ENCODE measurements at places on chromosomes 4 and X.

- no peak for DNase-seq
These were observed 74.6 kb upstream of the NALF2 start for GRCh38 chrX:69429339-69430015.

GRCh38 chrX:13803116-13803515 lies 13.8 kb downstream of the GPM6B start:
- no peak for DNase-seq

GRCh38 chr4:161403781-161404180 lies 760.0 kb downstream of the FSTL5 start:
- DNase-seq = no peak

DNA sequence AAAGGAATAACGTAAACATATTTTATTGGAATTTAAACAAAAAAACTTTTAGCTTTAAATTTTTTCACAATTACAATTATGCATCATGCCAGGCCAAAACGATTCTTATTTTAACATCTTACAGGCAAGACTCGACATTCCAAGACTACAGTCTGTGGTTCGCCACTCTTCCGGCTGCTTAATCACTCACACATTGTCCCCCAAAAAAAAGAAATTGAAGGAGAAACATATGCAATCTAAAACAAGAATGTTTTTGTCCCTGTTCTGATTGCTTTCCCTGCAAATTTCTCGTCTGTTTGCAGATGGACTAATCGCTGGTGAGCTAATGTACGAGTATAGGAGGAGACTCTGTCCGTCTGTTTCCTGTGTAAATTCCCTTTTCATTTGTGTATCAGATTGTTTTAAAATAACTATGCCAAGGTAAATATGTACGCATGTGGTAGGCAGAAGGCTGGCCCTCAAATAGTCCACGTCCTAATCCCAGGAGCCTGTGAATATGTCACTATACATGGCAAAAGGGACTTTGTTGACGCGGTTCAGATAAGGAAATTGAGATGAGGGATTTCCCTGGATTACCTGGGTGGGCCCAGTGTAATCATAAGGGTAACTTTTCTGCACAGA lies 37.7 kb upstream of the MTNR1A start:
- no peak for DNase-seq

- DNase-seq = no peak
These were observed 54.6 kb downstream of the FNIP2 start for GRCh38 chr4:158823461-158823873.

DNA sequence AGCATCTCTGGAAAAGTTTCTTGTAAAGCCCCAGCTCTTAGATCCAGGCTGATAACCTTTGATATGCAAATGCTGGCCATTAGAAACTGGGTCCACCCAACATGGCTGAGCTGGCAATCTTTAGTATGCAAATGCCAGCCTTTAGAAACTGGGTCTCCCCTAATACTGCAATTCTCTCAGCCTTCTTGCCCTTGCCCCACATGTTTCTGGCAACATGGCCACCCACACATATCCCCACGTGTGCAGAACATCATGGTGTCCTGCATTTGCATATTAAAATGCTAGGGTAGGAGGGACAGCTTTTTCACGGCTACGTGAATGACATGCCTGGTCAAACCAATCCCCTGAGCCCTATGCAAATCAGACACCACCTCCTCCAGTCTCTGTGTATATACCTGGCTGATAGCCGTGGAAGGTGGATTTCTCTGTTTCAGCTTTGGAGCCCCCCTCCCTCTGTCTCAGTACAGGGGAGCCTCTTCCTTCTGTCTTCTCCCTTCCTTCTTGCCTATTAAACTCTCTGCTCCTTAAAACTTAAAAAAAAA lies 344.0 kb upstream of the NWD2 start:
- no peak for DNase-seq

DNA sequence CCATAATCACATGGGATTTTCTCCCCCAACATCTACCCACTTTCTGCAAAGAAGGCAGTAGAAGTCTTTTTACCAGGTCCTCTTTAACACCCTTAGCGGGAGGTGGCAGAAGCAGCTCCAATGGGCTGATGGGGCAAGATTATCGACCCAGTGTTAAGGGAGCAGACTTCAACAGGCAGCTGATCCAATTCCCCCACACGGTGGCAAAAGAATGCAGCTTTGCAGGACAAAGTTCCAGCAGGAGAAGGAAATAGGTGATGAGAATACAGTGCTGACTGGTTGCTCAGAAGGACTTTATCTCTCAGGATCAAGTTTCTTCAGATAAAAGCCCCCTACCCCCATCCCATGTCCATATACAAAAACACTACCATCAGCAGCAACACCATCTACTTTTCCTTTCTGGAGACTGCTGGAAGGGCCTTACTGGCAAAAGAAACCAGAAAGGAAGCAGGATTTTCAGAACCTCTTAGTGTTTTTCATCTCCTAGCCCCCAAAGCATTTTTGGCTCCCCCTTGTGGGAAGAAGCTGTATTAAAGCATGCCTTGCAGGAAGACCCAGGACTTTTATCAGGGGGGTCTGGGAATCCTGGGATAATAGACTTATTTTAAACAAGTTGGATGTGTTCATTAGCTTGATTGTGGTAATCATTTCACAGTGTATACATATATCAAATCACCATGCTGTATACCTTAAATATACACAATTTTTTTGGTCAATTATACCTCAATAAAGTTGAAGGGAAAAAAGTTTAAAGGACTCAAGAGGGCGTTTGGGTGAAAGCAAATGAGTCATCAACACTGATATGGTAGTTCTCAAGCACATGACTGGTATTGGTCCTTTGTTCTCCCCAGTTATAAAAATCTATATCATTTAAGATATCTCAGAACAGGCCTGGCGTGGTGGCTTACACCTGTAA lies 146.4 kb downstream of the GPC3 start:
- no peak for DNase-seq

- no peak for DNase-seq
These were observed 21.2 kb downstream of the HERC3 start for GRCh38 chr4:88613417-88613875.

DNA sequence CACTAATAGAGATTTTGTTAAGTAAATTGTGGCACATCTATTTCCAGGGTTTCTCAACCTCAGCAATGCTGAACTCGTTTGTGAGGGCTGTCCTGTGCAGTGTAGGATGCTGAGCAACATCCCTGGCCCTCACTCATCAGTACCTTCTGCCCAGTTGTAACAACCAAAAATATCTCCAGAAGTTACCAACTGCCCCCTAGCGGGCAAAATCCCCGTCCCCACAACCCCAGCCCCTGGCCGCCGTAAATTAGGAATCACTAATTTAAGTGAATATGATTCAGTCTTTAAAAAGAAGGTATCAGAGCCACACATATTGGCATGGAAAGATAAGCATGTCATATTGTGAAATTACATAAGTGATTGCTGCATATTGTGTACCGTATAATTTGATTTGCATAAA lies 123.4 kb downstream of the ASB9 start:
- peak; percentile 22 for DNase-seq

- DNase-seq = no peak
These were observed 261.8 kb downstream of the CAMK2D start for GRCh38 chr4:113499696-113500095.

GRCh38 chr4:57971261-57971660 lies 861.1 kb upstream of the IGFBP7 start:
- no peak for DNase-seq

GRCh38 chr4:82713856-82714255 lies 84.7 kb downstream of the SCD5 start:
- no peak for DNase-seq

DNA sequence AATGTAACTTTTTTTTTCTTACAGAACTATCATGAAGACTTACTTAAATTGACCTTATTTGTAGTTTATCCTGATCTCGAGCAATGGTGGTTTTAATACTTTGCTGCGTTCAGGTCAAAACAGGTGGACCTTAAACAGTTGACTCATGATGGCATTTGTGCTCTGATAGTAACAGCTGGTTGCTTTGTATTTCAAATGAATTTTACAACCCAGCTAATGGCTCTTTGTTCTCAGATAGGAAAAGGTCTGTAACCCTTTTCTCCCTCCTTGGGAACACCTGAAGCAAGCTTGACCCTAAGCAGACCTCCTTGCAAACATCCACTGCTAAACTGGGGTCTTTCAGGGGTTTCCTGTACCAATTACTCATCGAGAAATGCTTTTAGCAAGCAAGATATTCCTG lies 79.2 kb downstream of the F11 start:
- DNase-seq = no peak

- no peak for DNase-seq
These were observed 787.9 kb upstream of the GALNTL6 start for GRCh38 chr4:171025343-171025742.

GRCh38 chrX:139844884-139845283 lies 88.0 kb downstream of the ATP11C start:
- DNase-seq = peak; percentile 18

DNA sequence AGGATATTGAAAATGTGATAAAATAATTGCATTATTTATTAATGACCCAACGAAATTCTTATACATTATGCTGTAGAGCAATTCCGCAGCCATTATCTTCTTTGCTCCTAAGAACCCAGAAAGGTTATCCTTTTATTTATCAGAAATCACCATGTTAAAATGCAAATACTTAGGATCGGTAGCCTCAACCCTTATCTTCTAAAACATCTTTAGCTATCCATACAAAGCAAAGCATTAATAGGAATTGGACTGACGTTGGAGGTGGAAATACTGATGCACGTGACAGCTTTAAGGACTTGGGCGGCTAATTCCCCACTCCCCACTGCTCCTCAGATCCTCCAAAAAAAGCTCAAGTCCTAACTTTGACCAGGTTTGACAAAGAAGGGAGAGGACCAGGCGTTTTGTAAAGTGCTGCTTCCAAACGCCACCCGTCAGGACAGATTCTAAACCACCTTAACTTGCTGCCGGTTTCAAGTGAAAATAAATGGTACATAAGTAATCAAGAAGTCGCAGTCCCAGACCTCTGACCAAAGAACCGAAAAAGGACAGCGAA lies 539 bp upstream of the SPCS3 start:
- no peak for DNase-seq

- no peak for DNase-seq
These were observed 502.3 kb upstream of the DIAPH2 start for GRCh38 chrX:96182366-96182765.

- DNase-seq = no peak
These were observed 176.3 kb downstream of the ENOX2 start for GRCh38 chrX:130726661-130727060.

DNA sequence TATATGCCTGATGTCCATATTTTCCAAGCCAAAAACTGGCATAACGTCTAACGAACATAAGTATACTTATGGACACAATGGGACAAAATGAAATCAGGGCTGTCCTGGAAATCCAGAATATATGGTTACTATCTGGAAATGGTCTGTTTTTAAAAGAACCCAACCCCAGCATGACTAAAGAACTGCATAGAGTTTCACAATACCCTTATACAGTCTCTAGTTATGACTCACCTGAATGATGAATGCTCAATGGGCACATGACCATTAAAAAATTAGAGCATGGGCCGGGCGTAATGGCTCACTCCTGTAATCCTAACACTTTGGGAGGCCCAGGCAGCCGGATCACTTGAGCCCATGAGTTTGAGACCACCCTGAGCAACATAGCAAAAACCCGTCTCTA lies 31.8 kb downstream of the AMMECR1 start:
- no peak for DNase-seq

DNA sequence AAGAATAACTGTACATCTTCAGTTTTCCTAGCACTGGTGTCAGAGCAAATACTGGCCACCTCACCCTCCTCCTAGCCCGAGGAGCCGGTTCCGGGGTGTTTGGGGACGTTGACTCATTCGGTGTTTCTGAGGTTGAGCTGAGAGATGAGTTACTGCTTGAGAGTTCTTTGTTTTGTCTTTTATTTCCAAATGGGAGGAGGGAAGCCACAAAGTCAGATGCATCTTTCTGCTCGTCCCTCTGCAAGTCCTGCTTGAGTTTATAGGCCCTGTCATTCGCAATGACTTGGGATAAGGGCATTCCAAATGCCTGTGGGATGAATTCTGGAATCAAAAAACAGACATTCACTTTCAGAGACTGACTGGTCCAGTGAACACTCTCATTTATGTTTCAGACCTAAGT lies 77.5 kb downstream of the HCCS start:
- DNase-seq = no peak

GRCh38 chrX:118694638-118695037 lies 32.8 kb upstream of the IL13RA1 start:
- no peak for DNase-seq

GRCh38 chr4:30601070-30601865 lies 118.9 kb upstream of the PCDH7 start:
- DNase-seq = no peak

DNA sequence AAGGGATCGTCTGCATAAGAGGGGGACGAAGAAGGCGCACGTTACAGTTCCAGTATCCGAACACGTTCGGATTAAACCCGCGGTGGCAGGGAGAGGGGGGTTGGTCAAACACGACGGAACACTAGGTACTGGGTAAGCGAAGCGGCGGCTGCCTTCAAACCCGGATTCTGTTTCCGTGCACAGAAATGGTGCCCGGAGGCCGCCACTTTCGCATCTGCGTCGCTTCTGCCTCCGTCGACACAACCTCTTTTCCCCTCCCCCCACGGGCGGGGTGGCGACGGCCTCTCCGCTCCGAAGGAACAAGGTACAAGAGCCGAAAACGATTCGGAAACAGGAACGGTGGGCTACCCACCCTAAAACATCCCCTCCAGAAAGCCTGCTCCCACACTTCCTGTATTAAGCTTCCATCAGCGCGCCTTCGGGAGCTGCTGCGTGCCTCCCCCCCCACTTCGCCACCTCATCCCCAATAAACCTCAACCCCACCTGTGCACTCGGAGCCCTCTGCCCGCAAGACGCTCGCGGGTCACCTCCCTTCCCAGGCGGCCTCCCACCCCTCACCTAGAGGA lies 667 bp downstream of the G3BP2 start:
- peak; percentile 82 for DNase-seq

DNA sequence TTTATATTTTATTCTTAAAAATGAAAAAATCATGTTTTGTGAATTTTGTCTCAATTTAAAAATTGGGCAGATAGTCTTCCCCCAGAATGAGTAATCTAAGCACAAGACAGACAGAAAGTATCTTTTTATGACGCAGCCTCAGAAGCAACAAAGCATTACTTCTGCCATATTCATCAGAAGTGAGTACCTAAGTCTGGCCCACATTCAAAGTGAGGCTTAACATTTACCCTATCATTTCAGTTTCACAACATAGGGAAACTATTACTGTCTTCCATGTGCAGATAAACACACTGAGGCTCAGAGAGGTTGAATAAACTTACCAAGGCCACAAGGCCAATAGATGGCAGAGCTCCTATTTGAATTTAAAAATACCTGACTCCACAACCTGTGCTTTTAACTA lies 4.4 kb upstream of the PRDX4 start:
- peak; percentile 31 for DNase-seq

- no peak for DNase-seq
These were observed 59.7 kb upstream of the RASGEF1B start for GRCh38 chr4:81531410-81531809.

DNA sequence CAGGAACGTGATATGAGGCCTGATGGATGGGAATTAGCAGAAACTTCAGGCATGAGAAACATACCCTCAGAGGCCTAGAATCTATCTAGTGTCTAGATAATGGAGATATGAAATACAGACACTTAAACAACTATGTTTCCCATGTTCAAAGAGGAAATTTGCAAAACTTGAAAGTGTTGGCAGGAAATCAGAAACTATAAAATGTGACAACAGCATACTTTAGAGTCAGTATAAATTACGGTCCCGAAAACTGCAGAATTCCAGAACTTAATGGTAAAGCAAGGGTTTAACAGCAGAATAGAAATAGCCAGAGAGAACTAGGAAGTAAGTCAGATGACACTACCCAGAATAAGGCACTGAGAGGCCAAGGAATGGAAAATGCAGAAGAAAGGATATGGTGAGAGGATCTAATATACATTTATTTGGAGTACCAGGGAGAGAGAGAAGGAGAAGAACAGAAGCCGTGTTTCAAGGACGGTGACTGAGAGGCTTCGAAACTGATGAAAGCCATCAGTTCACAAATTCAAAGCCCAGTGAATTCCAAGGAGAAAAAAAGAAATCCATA lies 7.4 kb downstream of the HTT-AS start:
- no peak for DNase-seq

Measured in GM06990 (cell line).